ENCODE measurements at places on chromosomes 3 and 15.

- DNase-seq: no peak
Observed at GRCh38 chr3:128505771-128506170, 12.8 kb upstream of the GATA2 start.

DNA sequence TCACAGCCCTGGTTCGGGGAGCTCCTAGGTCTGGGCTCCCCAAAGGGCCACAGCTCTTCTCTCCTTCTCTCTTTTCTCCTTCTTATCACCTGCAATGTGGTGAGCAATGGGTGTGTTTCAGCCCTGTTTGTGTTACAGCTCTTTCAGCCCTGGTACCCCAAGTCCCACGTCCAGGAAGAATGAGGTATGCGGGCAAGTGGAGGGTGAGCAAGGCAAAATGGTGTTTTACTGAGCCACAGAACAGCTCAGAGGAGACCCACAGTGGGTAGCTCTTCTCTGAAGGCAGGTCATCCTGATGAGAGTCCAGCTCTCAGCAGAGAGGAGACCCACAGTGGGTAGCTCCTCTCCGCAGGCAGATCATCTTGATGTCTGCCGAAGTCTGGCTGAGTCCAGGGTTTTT lies 86.8 kb downstream of the BFSP2 start:
- no peak for DNase-seq

DNA sequence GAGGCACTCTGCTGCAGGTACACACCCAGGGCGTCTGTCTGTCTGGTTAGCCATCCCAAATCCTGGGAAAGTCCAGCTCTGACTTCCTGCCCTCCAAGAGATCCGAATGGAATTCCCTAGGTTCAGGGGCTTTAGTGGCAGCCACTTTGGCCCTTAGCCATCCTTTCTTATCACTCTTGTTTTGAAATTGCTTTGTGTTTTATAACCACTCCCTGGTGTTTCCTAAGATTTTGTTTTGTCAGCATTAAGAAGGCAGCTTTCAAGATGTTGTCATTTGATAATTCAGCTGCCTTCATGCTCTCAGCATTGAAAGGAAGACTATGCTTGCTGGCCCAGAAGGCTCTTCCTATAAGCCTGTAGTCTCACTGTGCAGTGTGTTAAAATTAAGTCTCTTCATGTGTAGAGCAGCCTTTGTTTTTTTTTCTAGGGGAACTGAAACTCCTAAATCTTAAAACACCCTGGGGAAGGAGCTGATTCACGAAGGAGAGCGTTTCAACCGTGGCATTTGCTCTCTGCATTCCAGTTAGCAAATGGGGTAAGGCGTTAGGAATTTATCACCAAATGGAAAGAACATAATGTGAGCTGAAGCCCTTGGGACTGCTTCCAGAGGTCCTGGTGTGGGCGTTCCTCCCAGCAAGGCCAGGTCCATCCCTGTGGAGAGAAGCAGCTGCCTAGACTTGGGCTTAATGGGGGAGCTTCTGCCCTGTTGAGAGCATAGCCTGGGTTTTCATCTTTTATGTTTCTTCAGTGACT lies 14.2 kb upstream of the CLEC3B start:
- DNase-seq: peak; percentile 92

DNA sequence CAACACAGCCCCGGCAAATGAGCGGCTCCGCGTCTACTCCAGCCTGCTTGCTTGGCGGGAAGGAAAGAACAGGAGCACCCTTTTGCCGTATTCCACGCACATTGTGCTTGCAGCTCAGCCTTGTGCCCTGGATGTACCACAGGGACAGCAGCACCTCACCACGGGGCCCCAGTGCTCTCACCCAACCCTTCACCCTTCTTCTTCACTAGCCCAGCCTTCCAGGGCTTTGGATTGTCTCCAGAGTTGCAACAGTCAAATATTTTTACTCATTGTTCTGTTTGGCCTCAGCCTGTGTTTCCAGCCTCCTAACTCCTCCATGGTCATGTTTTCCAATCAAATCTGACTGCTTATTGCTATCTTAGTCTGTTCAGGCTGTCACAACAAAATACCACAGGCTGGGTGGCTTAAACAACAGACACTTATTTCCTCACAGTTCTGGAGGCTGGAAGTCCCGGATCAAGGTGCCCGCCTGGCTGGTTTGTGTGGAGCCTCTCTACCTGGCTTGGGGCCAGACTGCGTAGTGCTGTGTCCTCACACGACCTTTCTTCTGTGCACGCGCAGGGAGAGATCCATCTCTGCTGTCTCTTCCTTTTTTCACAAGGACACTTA lies 79.2 kb upstream of the ABHD17C start:
- DNase-seq: peak; percentile 72

- DNase-seq: no peak
Observed at GRCh38 chr15:63791228-63791627, 42.5 kb downstream of the HERC1 start.

DNA sequence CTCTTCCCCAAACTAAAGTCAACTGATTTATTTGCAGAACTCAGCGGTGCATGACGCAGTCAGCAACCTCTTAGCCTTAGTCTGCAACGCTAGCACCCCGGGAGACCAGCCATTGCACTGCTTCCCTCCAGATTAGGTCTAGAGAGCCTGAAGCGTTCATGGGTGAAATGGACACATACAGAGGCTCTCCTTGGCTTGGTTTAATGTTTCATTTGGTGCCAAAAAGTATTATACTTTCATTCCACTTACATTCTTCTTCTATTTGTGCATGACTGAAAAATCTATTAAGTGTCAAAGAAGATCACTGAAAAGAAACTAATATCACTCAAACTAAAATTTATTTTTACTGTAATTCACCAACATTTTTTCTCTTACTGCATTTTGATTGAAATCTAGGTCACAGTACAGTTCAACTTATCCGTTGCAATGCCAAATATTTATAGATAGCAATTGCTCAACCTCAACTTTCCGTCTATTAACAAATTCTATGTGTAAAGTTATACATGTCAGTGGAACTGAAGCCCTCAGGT lies 116.2 kb downstream of the ROBO1 start:
- DNase-seq: no peak

DNA sequence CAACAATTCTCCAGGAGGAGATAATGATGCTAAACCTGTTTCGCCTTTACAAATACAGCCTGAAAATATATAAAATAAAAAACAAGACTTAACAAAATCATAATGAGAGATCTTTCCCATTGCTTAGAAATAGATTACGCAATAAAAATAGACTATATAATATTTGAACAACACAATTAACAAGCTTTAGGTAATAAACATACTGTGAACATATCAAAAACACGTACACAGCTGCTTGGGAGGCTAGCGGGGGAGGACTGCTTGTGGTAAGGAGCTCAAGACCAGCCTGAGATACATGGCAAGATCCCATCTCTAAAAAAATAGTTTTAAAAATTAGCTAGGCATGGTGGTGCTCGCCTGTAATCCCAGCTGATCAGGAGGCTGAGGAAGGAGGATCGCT lies 8.7 kb downstream of the NSMCE3 start:
- DNase-seq: no peak

GRCh38 chr3:70811880-70812279 lies 499.4 kb upstream of the MDFIC2 start:
- DNase-seq: peak; percentile 21

DNA sequence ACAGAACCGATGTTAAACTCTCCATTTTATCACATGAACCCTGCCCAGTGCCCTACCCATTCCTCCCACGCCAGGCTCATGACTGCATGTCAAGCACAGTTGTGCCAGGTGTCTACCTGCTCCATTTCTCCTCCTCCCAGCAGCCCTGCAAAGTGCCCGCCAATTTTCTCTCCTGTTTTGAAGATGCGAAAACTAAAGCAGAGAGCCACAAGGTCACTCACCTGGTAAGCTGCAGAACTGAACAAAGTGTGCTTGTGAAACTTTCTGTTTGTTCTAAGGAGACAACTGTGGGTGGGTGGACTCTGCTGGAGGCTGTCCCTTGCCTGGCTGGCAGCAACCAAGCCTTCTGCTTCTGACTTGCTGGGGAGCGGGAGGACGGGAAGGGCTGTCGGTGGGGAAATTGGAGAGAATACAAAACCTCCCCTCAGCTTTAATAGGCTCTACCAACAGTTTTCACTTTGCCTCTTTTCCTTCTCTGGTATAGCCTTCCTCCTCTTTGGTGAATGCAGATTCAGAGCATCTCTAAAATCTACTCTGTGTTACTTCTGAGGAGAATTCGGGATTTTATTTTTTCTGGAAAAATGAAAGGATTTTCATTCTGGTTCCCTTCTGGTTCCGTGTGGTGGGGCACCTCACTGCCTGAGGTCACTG lies 23.0 kb downstream of the LIMD1 start:
- DNase-seq: no peak

GRCh38 chr3:125052624-125053303 lies 3.0 kb downstream of the HEG1 start:
- DNase-seq: peak; percentile 71

DNA sequence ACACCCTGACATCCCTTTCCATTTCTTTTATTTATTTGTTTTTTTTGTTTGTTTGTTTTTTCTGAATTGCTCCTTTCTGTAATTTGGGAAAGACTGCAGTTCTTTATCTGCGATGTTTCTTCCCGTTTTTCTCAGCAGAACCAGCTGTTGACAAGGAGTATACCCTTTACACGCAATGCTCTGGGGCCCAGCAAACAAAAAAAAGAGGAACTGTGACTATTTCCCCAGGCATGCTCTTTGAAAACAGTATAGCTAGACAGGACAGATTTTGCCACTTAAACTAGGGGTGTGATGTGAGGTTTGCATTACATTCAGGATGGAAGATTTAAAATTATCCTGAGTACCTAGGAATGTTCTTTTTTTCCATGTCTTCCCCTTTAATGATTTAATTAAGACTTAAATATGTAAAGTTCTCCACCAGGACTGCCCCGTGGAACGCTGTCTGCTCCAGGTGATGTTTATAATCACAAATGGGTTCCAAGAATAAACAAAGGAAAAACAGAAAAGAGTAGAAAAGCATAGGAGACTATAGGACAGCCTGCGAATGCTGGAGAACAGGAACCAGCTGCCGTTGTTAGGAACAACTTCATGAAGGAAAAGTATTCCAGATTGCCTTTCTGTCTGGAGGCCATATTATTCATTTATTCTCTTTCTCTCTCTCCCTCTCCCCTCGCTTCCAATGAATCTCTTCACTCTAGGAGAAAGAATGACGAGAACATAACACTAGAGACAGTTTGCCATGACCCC lies 43.3 kb downstream of the TGFBR2 start:
- no peak for DNase-seq

DNA sequence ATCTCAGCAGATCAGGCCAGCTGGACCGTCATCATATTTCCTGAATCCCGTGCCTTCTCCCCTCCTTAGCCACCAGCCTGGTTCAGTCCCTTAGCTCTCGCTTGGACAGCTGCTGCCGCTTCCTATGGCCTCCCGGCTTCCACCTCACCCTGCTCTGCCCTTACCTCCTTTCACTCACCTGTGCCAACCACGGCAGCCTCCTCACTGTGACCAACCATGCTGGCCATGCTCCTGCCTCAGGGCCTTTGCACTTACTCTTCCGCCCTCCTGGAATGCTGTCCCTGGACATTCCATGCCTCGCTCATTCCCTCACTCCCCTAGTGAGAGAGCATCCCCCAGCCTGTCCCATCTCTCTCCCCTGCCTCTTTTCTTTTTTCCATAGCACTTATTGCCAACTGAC lies 19.2 kb downstream of the GRIP2 start:
- DNase-seq: no peak

DNA sequence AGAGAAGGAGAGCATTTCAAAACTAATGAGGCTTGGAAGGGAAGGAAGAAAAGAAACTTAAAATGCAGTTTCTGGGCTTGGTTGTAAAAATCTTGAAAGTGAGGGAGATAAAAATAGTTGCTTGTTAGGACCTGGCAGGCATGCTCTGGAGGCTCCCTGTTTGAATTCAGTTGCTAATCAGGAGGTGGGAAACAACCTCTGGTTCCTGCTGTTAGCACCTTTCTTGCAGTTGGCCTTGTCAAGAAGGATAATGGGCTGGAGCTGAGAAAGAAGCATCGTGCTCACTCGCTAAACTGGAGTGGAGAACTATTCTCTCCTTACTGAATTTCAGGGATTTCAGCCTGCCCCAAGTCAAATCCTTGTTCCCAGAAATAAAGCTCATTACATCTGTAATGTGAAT lies 23.4 kb downstream of the SNAPC5 start:
- no peak for DNase-seq

DNA sequence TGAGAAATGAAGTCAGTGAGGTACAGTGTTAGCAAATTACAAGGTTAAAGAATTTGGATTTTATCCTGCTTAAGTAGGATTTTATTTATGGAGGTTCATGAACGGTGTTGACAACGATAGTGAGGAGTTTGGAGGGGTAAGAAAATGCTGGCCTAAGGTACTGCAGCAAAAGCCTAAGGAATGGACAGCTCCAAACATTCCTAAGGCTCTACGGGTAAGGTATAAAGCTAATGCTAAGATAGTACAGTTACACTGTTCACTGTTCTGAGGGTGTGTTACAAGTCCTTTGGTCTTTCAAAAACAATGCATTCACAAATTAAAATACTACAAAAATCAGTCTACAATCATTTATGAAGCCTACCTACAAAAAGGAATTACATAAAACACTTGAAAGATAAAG lies 7.3 kb downstream of the MTMR10 start:
- peak; percentile 46 for DNase-seq

- no peak for DNase-seq
Observed at GRCh38 chr3:100402891-100403290, 1.6 kb downstream of the LNP1 start.
